ENCODE measurements at places on chromosomes 3 and 15.
A peak's percentile ranks its signal among the peaks of the same experiment; 100 is the strongest.

- no peak overlapping the region for H3K4me3 ChIP-seq
- no peaks in the 10 kb centered on the region for H3K27me3 ChIP-seq
- no peaks in the 10 kb centered on the region for H3K4me1 ChIP-seq
- H3K36me3 ChIP-seq = peaks cover 2% of the 10 kb centered on the region
- DNase-seq = no peak
Observed at GRCh38 chr3:14490831-14491230, 49.3 kb downstream of the GRIP2 start.

DNA sequence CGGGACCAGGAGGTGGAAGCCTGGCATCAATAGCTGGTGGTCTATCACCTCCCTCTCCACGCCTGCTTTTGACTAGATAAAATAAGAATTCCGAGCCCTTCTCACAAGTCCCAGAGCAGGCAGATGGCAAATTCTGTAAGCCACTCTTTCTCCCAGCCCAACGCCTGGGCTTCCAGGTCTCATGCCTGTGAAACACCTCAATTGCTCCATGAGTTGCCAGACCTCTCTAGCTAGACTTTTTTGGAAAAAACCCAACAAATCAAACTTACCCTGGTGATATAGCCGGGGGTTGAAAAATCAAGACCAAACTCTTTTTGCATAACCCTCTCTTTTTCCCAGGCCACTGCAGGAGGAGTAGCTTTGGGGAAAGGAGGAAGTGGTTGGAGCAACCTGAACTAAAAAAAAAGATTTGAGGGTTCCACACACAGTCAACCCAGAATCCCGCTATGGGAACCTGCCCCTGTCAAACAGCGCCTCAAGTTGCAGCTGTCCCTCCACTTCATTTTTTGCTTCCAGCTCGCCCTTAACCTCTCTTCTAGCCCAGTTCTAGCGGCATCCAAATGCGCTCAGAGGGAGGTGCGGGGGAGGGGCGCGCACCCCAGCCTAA lies 7.0 kb downstream of the BHLHE40 start:
- H3K27me3 ChIP-seq = no peaks in the 10 kb centered on the region
- DNase-seq = no peak
- H3K4me1 ChIP-seq = peaks cover 26% of the 10 kb centered on the region

DNA sequence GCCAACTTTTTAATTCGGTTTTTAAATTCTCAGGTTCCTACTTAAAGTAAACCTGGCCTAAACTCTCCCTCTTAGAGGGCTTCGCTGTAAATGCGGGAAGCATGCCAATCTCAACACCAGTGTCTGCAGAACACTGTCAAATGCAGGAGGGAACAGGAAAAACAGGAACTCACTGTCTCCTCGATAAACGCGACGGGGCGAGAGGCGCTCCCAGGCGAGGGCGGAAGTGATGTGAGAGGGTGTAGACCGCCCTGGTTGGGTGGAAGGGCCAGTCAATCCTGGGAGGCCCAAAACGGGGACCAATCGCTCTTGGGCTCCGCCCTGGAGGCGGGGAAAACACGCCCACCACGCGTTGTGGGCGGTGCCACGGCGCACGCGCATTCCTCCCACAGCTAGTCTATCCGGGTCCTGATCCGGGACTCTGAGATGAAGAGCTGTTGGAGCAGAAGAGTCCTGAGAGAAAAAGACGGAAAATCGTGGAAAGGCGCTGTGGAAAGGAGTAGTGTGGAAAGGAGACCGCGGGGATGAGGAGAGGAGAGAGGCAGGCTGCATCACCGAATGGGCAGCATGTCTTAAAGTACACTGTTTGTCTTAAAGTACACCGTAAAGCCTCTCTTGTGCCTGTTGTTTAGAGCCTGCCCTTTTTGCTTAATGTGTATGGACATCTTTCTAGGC lies 27.1 kb downstream of the SLC28A2 start:
- DNase-seq = peak; percentile 97
- H3K4me3 ChIP-seq = peak overlapping the region; percentile 60
- H3K36me3 ChIP-seq = no peaks in the 10 kb centered on the region
- no peak overlapping the region for H3K27ac ChIP-seq
- no peaks in the 10 kb centered on the region for H3K4me1 ChIP-seq

DNA sequence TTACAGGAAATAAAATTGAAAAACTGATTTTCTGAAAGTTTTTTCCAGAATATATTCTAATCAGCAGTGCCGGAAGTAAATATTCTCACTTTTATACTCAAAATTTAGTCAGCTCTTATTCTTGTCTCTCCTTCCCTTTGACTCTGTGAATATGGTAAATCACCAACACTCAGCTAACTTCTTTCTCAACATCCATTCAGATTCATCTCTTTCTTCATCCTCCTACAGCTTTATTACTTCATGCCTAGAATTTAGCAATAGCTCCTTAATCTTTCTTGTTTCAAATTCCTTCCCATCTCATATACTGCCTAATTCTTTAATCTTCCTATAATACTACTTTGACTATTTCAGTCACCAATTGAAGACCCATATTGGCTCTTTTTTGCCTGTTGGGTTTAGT lies 67.9 kb downstream of the FGF7 start:
- no peak for DNase-seq
- H3K4me1 ChIP-seq = no peaks in the 10 kb centered on the region
- no peak overlapping the region for H3K27ac ChIP-seq
- H3K4me3 ChIP-seq = no peak overlapping the region

Measured in mesendoderm (in vitro differentiated cells).